Breast epithelium (tissue), 4 donors: ENCODE measurements at places on chromosomes 12 and 14. TPM values are rescaled to one million over a fixed set of nuclear protein-coding genes. Genes with fewer than 3 reads are reported as not detected.

- no peak overlapping the region for H3K27ac ChIP-seq
- H3K4me1 ChIP-seq = no peaks in the 10 kb centered on the region
- no peaks in the 10 kb centered on the region for H3K27me3 ChIP-seq
- H3K4me3 ChIP-seq = no peak overlapping the region
- no peaks in the 10 kb centered on the region for H3K36me3 ChIP-seq
Observed at GRCh38 chr14:51865953-51866747, 5.7 kb downstream of the GNG2 start.

DNA sequence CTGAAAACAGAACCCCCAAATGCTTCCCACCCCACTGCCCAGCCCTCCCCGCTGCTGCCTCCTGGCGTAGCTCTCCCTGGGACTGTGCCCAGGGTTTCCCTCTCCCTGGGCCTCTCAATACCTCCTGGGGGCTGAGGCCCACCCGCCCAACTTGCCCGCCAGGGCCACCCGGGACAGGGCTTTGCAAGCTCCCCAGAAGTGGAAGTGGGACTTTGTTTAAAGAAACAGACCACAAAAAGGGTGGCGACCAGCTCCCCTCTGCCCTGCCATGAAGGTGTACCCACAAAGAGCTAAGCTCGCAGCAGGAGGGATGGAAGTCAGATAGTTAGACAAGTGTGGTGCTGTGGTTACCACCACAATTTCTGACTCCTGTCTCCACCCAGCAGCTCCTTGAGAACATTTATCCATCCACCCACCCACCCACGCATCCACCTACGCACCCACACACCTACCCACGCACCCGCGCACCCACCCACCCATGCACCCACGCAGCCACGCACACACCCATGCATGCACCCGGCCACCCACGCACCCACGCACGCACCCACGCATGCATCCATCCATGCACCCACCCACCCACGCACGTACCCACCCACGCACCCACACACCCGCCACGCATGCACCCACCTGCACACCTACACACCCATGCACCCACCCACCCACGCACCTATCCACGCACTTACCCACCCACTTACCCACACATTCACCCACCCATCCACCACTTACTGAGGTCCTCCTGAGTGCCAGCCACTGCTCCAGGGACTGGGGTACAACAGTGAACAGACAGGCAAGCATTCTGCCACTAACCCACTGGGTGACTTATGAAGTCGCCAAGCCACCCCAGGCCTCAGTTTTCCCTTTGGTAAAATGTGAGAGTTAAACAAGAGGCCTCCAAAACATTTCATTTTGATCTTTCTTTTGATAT, 127.3 kb downstream of the SCARB1 start:
- H3K27me3 ChIP-seq = no peaks in the 10 kb centered on the region
- H3K27ac ChIP-seq = no peak overlapping the region
- H3K4me1 ChIP-seq = no peaks in the 10 kb centered on the region
- no peaks in the 10 kb centered on the region for H3K36me3 ChIP-seq
- H3K4me3 ChIP-seq = peak overlapping the region; percentile 18
- DNase-seq = no peak

The KRT86 gene
- 0.66 TPM for total RNA-seq

GRCh38 chr14:106845286-106846087, 1319.1 kb downstream of the TMEM121 start:
- DNase-seq = no peak
- no peaks in the 10 kb centered on the region for H3K36me3 ChIP-seq
- H3K4me1 ChIP-seq = no peaks in the 10 kb centered on the region
- peak overlapping the region; percentile 93 for H3K27ac ChIP-seq
- H3K27me3 ChIP-seq = no peaks in the 10 kb centered on the region

The RNU6-8 gene
- total RNA-seq = not detected

DNA sequence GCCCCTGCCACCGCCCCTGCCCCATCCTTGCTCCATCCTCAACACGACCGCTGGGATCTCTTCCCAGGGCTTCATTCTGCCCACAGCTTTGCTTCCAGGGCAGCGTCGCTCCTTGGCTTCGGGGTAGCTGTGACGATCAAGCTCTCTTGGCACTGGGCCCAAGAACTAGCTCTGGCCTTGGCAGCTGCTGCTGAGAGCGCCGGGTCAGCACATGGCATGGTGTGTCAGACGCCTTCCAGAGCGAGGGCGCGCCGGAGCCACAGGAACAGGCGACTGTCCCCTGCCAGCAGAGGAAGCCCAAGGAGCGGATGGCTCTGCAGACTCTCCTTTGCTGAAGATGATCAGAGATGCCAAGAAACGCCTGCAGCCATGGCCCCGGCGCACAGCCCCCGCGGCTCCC, 15.9 kb downstream of the RAB35 start:
- no peaks in the 10 kb centered on the region for H3K36me3 ChIP-seq
- no peak for DNase-seq
- H3K27me3 ChIP-seq = no peaks in the 10 kb centered on the region
- peak overlapping the region; percentile 55 for H3K27ac ChIP-seq

GRCh38 chr14:55706893-55707292, 126.9 kb downstream of the KTN1 start:
- peak overlapping the region; percentile 8 for H3K27ac ChIP-seq
- no peaks in the 10 kb centered on the region for H3K36me3 ChIP-seq
- H3K27me3 ChIP-seq = no peaks in the 10 kb centered on the region
- no peak overlapping the region for H3K4me3 ChIP-seq

The CCND2 gene
- total RNA-seq = 72.8 TPM

GRCh38 chr14:101103321-101103901, 199.9 kb upstream of the RTL1 start:
- no peaks in the 10 kb centered on the region for H3K4me1 ChIP-seq
- H3K27me3 ChIP-seq = no peaks in the 10 kb centered on the region
- H3K27ac ChIP-seq = no peak overlapping the region
- H3K4me3 ChIP-seq = no peak overlapping the region
- H3K36me3 ChIP-seq = no peaks in the 10 kb centered on the region

DNA sequence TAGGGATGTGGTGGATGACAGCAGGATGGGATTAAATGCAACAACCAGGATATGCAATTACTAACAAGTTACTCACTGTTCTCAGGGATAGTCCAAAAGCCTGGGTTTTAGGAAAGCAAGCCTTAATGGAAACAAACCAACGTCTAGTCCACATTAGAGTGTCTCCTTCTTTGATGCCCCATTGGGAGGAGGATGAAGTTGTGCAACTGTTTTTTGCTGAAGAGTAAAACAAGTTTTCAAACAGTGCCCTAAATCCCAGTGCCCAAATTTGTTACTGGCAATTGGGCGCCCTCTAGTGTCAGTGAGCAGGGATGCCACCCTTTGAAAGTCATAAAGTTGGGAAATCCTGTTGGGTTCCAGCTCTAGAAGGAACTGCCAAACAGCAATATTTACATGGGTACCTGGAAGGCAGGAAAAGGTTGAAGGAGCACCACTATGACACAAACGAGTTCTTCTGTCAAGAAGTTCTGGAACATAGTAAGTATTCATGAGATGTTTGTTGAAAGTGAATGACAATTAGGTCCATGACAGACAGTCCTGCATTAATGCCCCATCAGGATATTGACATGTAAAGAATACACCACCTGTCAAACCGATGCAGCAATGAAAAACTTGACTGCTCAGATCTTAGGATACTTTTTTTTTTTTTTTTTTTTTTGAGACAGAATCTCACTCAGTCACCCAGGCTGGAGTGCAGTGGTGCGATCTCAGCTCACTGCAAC, 11.1 kb upstream of the DPF3 start:
- no peaks in the 10 kb centered on the region for H3K4me1 ChIP-seq
- no peaks in the 10 kb centered on the region for H3K36me3 ChIP-seq
- no peak for DNase-seq
- no peaks in the 10 kb centered on the region for H3K27me3 ChIP-seq
- H3K4me3 ChIP-seq = no peak overlapping the region

- no peaks in the 10 kb centered on the region for H3K36me3 ChIP-seq
- no peaks in the 10 kb centered on the region for H3K27me3 ChIP-seq
- DNase-seq = no peak
Observed at GRCh38 chr14:53999061-53999488, 42.5 kb upstream of the BMP4 start.

DNA sequence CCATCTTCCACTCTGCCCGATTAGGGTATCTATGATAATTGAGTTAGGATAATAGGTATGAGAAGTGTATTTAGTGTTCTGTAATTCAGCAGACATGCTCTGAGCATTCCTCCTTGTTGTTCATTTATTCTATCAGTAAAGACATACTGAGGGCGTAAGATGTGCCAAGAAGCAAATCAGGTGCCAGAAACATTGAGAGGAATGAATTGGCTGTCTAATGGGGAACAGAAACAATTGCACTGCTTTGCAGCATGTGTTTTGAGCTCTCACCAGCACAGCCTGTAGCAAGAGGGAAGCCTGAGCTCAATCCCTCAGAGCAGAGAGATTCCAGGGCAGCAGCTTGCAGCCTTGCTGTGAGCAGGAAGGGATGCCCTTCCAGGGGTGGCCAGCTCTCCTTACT, 589.3 kb downstream of the BCL11B start:
- no peaks in the 10 kb centered on the region for H3K4me1 ChIP-seq
- H3K36me3 ChIP-seq = no peaks in the 10 kb centered on the region
- DNase-seq = no peak
- no peak overlapping the region for H3K27ac ChIP-seq

- H3K27ac ChIP-seq = no peak overlapping the region
- H3K36me3 ChIP-seq = no peaks in the 10 kb centered on the region
- no peak overlapping the region for H3K4me3 ChIP-seq
Observed at GRCh38 chr12:75818863-75819262, 212.7 kb downstream of the PHLDA1 start.

The PRB2 gene
- not detected for total RNA-seq

The POTEG gene
- total RNA-seq = not detected

DNA sequence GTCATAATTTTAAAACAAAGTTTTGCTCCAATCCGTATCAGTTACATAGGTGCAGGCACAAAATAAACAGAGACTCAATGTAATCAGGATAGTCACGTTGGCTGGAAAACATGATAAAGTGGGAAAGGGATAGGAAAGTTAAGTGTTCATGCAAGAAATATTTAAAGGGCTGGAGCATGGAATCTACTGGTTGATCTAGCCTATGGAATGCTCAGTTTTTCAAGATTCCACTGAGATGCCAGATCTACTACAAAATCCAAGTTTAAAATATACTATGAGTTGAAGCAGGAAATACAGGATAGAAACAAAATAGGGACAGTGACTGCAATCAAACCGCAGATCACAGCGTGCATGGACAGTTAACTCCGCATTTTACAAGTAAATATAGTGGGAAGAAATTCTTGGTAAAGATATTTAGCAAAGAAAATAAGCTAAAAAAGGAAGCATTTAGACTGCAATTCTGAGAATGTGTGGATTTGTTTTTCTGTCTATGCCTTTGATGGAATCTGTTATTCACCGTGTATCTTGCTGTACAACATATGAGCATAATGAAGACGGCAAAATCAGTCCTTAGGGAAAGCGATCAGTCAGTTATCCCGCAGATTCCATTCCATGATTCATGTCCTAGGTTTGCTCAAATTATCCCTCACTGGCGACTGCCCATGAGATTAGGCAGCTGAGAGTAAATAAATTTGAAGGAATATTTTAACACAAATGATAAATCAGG, 1044.3 kb downstream of the FLRT2 start:
- H3K36me3 ChIP-seq = no peaks in the 10 kb centered on the region
- no peak overlapping the region for H3K27ac ChIP-seq
- H3K4me3 ChIP-seq = no peak overlapping the region
- H3K4me1 ChIP-seq = no peaks in the 10 kb centered on the region
- no peak for DNase-seq

The TMEM179 gene
- total RNA-seq = not detected

GRCh38 chr14:102085488-102085887, 1.4 kb downstream of the HSP90AA1 start:
- peak overlapping the region; percentile 100 for H3K27ac ChIP-seq
- no peaks in the 10 kb centered on the region for H3K27me3 ChIP-seq
- no peak for DNase-seq
- H3K4me3 ChIP-seq = peak overlapping the region; percentile 100

GRCh38 chr12:29795715-29796114, 12.0 kb upstream of the TMTC1 start:
- H3K4me3 ChIP-seq = no peak overlapping the region
- H3K27me3 ChIP-seq = no peaks in the 10 kb centered on the region
- H3K36me3 ChIP-seq = no peaks in the 10 kb centered on the region
- H3K4me1 ChIP-seq = no peaks in the 10 kb centered on the region
- no peak for DNase-seq
- no peak overlapping the region for H3K27ac ChIP-seq

The MYF5 gene
- not detected for total RNA-seq

The SERPINA3 gene
- total RNA-seq = 1,840 TPM

- no peaks in the 10 kb centered on the region for H3K27me3 ChIP-seq
- no peaks in the 10 kb centered on the region for H3K36me3 ChIP-seq
- H3K4me3 ChIP-seq = no peak overlapping the region
- no peak for DNase-seq
- no peaks in the 10 kb centered on the region for H3K4me1 ChIP-seq
- no peak overlapping the region for H3K27ac ChIP-seq
Observed at GRCh38 chr12:27385766-27386564, 53.3 kb downstream of the BMAL2 start.

DNA sequence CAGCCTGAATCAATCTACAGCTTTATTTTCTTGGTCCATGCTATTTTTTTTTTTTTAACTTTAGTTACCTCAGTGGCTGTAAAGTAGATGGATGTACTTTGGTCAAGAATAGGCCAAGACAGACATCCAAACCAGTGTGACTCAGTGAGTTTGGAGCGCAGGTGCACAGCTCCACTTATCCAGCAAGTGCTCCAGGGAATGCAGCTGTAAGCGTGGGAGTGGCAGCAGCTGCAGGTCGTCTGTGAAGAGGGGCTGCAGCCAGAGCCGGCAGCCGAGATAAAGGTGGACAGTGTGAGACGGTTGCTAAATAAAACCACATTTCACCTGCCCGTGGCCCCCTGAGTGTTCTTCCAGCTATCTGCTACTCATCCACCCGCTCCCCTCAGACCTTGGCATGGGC, 1018.7 kb downstream of the AACS start:
- H3K27ac ChIP-seq = no peak overlapping the region
- H3K27me3 ChIP-seq = no peaks in the 10 kb centered on the region
- no peaks in the 10 kb centered on the region for H3K4me1 ChIP-seq
- H3K36me3 ChIP-seq = no peaks in the 10 kb centered on the region
- no peak overlapping the region for H3K4me3 ChIP-seq

DNA sequence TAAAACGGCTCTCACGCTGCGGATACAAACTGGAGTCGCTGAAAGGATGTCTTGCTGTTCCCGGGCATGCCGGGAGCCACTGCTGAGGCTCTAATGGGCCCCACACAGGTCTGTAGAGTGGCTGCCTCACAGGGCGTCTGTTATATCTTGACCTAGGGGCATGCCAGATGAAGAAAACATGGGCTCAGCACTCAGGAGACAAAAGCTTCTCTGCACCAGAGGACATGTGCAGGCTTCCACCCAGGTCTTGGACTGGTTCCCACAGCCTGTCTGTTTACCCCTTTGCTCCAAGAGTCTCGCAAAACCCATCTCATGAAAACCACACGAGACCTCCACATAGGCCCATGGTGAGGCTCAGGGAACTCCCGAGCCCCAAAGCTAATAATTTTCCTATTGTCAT, 134.2 kb downstream of the RPS29 start:
- no peaks in the 10 kb centered on the region for H3K36me3 ChIP-seq
- no peaks in the 10 kb centered on the region for H3K27me3 ChIP-seq
- H3K27ac ChIP-seq = no peak overlapping the region
- DNase-seq = no peak
